Brain microvascular endothelial cell (primary cell): ENCODE measurements at places on chromosomes 4 and X.

DNA sequence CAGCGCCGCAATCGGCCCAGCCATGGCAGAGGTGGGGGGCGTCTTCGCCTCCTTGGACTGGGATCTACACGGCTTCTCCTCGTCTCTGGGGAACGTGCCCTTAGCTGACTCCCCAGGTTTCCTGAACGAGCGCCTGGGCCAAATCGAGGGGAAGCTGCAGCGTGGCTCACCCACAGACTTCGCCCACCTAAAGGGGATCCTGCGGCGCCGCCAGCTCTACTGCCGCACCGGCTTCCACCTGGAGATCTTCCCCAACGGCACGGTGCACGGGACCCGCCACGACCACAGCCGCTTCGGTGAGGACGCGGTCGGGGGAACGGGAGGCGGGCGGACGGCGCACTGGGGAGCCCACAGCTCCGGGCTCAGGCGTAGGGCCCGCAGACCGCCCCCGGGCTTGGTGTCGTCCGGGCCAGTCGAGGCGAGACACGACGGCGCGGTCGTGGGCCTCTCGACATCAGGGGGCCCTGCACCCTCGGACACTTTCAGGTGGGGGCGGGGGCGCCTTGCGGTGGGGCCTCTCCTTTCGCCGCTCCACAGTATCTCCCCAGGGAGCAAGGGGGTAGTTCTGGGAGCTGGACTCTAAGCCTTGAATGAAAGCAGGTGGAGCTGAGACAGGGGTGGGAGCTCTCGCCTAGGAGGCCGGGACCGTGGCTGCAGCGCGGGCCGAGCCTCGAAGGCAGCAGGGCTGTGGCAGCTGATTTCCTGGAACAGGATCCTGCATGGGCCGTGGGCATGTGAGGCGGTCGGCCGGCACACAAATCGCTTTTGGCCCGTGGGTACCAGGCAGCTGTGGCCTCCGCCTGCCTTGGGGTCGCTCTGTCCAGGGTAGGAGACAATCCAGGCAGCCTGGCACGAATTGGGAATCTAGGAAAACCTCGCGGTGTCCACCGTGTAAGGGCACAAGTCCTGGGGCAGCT is 722 bp downstream of the FGF16 start:
- no peak for DNase-seq

GRCh38 chr4:114497116-114497515 is 101.5 kb upstream of the UGT8 start:
- no peak for DNase-seq

- DNase-seq: no peak
Measured at GRCh38 chrX:116272861-116273260, 102.3 kb downstream of the AGTR2 start.

DNA sequence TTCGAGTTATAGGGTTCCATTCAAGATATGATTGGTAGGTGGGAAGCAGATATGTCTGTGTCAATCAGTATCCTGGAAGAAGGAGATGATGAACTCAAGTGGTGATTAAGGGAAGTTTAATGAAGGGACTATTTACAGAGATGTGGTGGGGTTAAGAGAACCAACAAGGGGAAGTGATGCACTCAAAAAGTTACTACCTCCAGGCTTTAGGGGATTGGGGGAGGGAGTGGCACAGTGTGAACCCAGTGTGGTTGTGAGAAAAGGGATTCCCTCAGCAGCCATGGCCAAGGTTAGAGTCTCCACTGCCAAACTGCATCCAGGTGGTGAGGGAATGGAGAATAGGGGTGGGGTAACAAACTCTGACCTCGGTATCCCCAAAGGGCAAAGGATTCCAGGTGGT is 27.9 kb downstream of the PKD2 start:
- DNase-seq: no peak

GRCh38 chrX:97563531-97564133 is 679.9 kb downstream of the RPA4 start:
- DNase-seq: peak; percentile 23

DNA sequence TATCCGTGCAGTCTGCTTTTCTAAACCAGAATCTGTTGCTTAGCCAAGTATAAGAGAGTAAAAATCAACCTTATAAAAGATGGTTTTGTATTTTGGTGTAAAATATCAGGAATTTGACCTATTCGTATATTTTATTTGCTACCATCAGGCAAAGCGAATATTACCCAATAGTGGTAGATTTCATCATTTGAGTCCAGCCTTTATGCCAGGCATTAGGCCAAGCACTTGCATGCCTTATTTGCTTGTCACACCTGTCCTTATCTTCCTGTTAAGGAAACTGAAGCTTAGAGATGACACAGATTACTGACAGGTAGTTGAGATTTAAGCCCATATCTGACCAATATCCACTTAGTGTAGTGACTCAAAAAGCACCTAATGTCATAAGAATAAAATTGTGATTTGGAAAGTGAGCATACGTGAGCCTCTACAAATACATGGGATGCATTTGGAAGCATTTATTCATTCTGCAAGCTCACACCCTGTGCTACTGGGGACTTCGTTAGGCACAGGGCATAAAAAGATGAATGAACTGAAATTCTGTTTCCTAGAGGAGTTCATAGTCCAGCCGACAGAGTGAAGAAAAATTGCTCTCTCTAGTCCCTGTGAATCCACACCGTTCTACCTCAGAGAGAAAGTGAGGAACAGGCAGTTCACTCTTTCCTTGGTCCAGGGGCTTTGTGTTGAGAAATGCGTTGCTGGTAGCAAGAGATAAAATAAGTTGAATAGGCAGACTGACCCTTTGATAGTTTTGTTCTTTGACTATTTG is 2.3 kb upstream of the RNF212 start:
- DNase-seq: no peak

DNA sequence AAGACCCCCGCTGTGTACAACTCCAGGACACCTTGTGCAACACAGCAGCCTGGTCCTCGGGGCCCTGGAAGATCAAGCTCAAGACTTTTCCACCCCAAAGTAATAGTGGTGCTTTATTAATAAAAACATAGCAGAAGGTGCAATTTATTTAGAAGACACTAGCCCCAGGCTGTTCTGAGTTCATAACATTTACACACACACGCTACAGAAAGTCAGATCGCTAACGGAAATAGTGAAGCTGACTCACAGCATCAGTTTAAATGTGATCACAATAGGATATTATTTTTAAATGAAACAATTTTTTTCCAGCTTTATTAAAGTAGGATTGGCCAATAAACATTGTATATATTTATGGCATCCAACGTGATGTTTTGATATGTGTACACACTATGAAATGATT is 141.0 kb downstream of the STK32B start:
- DNase-seq: no peak

- DNase-seq: no peak
Measured at GRCh38 chr4:12579172-12579571, 905.0 kb downstream of the RAB28 start.

DNA sequence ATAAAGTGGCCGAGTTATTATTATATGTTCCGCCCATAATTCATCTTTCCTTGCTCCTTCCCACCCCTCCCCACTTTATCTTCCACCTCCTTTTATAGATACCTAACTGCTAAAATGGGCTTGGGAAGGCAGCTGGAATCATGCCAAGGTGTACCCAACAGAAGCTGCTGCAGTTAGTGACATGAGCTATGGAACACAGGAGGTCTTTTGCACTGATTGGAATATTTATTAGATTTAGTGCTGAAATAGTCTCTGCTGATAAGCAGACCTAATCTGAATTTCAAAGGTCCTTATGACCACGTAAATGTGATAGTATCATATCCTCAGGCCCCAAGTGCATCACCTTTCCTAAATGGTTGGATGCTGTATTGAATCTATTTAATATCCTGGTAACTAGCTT is 64.9 kb downstream of the HMGB2 start:
- DNase-seq: no peak

GRCh38 chr4:56723201-56723605 is 42.1 kb upstream of the HOPX start:
- DNase-seq: no peak
